ENCODE measurements at places on chromosomes 6 and 20.

- no peak for DNase-seq
These were observed 155.6 kb downstream of the OGFRL1 start for GRCh38 chr6:71444222-71444621.

DNA sequence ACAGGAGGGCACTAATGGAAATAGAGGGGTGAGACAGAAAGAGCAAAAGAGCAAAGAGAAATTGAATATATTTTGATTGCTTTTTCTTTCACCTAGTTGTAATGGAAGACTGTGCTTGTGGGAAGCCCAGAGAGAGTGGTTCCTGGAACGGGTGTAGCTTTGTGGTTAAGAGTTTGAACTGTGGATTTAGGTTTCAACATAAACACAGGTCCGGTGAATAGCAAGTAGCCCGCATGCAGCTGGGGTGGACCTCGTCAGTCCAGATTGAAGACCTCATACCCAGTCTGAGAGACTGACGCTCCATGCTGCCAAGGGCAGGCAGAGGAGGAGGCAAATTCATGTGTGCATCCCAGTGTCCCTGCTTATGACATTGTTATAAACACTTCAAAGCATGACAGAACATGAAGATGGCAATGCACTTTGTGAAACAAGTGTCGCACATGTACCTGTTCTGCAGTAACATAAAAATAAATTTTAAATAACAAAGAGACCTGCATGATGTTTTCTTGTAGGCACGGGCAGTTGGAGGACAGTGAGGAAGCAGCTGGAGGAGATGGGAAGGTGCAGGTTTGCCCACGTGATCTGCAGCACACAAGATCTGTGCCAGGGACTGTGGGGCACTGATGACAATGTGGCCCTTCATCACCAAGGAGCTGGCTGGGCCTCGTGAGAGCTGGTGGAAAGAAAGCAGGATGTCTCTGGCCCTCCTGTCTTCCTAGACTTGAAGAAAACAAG, 220.5 kb upstream of the SSTR4 start:
- no peak for DNase-seq

DNA sequence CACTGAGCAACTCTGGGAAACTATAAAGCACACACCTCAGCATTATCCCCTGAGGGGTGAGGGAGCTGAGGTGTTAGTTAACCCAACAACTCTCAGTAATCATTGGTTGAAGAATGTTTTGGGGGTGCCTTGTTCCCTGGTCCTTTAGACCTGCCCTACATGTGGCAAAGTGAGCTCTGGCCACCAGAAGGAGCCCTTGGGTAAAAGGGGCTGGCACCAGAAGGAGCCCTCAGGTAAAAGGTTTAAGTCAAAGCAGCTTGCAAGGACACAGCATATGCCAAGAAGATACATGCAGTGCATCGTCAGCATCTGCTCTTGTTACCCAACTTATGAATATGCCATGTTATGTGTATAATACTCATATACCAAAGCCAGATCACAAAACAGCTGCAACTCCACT, 1081.7 kb downstream of the KIF16B start:
- no peak for DNase-seq

- DNase-seq, result no peak
These were observed 213.9 kb downstream of the CENPW start for GRCh38 chr6:126553854-126554253.

DNA sequence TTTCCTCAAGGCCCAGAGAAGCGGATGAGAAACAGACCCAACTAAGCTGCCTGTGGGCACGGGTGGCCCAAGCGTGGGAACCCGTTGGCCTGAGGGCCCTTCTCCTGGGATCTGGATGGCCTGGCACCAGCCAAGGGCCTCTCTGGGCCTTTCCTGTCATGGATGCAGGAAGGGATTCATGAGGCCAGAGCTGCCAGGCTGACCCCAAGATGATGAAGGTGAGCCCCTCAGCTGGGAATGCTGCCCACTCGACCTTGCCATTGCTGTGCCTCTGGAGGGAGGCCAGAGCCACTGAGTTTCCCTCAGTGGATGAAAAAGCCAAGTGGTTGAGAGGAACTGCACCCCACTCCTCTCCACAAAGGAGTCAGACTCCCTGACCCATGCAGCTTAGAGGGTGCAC, 171.2 kb downstream of the VEGFA start:
- DNase-seq, result peak; percentile 15

DNA sequence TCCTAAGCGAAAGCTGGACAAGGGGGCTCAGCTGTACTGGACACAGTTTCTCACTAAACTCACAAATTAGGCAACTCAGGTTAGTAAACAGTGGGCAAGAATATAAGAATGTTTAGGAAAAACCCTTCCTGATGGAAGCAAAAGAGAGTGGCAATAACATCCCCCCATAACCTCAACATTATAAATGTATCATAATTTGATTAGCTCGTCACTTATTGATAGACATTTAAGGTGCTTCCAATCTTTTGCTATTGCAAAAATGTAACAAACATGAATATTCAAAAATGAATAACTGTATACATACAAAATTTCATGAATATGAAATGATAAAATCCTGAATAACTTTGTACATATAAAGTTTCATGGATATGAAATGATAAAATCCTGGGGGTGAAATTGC, 415.7 kb downstream of the EPM2A start:
- no peak for DNase-seq

DNA sequence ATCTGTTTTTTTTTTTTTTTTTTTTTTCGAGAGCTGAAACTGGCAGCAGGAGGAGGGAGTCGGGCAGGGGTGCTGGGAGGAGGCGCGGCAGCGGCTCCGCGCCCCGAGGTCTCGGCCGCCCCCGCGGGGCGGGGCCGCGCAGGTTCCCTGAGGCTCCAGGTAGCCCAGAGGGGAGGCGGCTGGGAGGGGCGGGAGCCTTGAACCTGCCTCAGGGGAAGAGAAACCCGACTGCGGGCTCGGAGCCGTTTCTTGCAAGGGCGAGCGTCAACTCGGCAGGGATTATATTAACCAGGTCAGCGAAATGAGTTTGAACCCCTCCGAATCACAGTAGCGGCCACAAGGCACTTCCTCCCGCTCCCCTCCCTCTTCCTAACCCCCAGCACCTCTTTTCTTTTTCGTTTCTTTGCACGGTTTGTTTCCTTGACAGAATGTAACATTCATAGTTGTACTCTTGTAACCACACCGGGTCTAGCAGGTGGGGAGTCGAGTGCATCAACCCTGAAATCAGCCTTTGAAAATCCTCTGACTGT, 2.0 kb downstream of the MYB start:
- no peak for DNase-seq

DNA sequence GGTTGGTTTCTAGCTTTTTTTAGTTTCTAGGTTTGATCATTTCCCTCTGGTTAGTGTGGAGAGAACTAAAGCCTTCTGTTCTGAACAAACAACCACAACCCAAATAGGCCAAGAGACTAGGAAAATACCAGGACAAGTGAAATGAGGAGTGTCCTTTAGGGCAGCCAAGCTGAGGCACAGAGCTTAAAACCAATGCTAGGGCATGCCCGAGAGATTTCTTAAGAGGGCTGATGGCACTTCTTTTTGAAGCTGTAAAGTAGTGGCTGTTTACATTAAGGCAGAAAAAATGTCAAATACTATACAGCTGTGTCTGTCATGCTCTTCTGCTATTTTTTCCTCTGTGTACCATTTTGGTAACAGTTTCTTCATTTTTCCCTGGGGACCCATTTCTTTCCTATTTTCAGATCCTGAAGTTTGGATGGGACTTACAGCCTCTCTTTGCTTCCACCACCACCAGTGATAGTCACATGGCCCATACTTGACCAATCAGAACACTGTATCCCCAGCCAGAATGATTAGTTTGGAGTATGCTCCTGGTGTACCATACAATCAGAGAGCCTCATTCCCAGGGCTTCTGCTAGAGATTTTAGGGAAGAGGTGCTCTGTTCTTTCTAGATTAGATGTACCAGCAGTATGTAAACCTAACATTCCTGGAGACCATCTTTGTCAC, 154.4 kb downstream of the BMP2 start:
- DNase-seq, result no peak

DNA sequence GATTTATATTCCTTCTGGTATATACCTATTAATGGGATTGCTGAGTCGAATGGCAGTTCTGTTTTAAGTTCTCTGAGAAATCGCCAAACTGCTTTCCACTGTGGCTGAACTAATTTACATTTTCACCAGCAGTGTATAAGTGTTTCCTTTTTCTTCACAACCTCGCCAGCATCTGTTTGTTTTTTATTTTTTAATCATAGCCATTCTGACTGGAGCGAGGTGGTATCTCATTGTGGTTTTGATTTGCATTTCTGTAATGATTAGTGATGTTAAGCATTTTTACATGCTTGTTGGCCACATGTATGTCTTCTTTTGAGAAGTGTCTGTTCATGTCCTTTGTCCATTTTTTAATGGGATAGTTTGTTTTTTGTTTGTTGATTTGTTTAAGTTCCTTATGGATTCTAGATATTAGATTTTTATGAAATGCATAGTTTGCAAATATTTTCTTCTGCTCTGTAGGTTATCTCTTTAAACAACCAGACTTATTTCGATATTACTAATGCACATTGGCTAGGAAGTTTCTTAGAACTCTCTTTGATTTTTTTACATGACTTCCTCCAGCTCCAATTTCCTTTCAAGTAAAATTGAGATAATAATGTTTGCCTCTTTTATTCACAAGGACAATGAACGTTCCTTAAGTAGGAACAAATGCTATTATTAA, 12.2 kb upstream of the VNN1 start:
- DNase-seq, result no peak

DNA sequence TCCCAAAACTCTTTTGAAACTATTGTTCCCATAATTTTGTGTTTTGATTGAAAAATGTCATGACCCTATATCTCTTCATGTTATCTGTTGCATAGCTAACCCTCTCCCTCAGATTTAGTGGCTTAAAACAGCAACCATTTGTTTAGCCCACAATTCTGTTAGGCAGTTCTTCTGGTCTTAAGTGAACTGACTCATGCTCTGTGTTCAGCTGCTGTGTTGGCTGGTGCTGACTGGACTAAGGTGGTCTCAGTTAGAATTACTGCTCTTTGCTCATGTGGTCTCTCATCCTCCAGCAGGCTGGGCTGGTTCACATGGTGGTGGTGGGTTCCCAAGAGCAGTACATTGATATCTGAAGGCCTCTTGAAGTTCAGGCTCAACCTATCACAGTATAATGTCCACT, 80.8 kb downstream of the KHDC1L start:
- no peak for DNase-seq

DNA sequence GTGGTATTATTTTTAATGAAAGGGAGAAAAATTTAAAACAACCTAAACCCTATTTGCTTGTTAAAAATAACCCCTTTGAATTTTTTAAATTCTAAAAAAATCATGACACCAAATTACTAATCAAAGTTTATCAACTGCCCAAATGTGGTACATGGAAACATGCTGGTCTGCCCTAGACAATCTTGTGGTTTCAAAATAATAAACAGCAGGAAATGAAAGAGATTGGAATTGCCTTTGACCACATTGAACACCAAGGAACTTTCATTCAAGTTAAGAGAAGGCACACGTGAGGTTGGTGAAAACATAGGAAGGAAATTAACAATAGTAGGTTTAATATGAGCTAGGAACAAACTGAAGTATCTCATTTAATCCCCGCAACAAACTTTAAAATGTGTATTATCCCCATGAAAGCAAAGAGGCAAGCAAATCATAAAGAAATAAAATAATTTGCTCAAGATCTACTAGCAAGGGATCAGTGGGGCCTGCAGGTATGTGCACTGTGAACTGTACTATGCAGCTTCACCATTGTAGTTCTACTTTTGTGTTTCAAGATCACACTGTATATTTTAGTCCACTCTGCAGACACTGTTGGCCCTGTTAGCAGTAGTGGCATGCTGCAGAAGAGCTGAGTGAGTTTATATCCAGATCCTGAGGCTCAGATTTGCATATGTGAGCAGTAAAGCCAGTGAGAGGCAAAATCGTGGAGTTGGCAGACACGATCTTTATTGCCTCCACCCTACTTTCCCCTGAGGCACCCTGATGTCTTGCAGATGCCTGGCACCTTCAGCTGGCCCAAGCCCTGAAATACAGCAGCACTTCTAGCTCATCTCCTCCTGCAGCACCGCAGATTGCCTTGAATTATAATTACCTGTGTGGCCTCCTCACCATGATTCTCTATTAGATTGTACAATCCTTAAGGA, 157.8 kb upstream of the TENT5A start:
- DNase-seq, result no peak

Measured in left forelimb (tissue), 1 donor.